ENCODE measurements at places on chromosomes 2 and 18.

DNA sequence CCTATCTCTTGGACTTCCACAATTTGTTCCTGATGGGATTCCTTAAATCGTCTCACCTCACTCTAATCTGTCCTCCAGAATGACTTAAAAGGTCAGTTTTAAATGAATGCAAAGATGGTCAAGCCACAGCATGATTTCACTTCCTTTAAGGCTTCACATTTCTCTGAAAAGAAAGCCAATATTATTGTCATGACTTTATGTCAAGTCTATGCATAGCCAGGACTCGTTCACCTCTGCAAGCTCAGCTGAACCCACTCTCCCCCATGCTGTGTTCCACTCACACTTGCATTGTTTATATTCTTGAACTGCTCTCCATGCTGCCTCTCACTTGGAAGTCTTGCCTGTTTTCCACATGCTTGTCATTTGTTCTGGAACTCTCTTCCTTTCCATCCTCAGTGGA, 298.4 kb upstream of the MMADHC start:
- no peak for DNase-seq

- no peak for DNase-seq
Observed at GRCh38 chr2:20071397-20072383, 20.3 kb upstream of the LAPTM4A start.

- no peak for DNase-seq
Observed at GRCh38 chr18:37395631-37396030, 170.0 kb downstream of the CELF4 start.

GRCh38 chr18:2881088-2881839, 34.5 kb downstream of the EMILIN2 start:
- DNase-seq = no peak

DNA sequence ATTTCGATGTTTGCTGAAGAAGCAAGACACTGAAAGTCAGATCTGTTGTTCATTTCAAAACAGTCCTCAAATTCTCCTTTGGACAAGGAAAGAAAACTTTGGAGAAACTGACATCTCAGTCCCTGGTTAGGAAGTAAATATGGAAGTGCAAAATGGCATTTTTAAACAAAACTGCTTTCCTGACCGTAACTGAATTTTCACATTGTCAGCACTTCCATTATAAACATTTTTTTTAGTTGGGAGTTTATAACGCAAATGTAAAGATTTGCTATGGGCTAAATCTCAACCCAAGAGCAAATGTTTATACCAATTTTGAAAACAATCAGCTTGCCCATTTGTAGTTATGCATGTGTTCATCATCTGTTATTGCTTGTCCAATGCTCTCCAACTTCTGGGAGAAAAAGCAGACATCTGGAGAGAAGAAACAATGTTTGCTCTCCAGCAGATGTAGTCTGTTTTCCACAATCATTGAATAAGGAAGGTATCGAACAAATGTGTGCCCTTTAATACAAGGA, 520.1 kb downstream of the ARHGAP15 start:
- DNase-seq = no peak

DNA sequence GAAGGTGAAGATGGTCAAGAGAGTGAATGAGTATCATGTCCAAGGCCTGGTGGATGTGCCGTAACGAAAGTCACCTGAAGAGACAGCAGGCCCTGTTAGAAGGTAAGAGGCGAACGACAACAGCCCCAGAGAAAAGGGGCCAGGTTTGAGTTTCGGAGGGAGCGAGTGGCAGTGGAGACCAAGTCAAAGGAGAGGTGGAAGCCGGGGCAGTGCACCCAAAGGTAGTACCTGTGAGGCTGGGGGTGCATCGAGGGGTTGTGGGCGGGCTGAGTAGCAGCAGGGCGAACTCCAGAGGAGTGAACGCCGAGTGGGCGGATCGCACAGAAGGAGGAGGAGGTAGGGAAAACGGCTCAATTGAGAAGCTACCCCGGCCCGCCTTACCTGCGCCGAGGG, 358 bp downstream of the USP37 start:
- no peak for DNase-seq

- no peak for DNase-seq
Observed at GRCh38 chr2:234102112-234102511, 51.6 kb downstream of the SPP2 start.

DNA sequence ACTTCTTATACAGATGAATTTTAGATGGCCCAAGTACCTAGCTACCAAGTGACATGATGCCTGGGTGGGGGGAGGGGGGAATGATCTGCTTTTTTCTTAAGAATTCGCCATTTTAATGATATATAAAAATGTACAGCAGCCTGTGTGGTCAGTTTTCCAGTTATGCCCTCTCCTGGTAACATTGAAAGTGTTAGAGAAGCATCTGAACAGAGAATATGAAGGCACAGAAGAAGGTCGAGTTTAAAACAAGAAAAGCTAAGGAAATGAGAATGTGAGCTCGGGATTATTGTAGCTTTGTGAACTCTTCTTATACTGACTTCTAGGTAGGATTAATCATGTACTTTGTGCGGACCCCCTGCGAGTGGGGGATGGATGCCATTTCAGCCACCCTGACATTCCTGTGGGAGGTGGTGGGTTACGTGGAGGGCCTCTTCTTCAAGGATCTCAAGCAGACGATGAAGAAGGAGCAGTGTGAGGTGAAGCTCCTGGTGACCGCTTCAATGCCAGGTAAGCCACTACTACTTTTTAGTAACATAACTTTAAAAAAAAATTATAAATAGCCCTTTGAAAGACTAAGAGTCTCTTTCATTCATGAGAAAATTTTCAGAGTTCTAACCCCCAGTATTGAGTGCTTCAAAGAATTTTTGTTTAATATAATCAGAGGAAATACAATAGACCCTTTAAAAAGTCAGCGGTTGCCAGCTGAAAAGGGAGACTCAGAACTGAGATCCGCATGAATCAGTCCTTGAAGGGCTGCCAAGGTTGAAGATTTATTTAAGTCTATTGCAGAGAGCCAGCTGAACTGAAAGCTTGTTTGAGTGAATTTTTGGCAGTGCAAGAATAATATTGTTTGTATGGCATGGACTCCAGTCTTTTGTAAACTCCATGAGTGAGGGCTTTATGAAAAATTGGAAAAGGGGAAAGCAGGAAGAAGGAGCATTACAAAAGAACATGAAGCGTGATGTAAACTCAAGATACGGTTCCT, 68.6 kb upstream of the RPE start:
- no peak for DNase-seq

DNA sequence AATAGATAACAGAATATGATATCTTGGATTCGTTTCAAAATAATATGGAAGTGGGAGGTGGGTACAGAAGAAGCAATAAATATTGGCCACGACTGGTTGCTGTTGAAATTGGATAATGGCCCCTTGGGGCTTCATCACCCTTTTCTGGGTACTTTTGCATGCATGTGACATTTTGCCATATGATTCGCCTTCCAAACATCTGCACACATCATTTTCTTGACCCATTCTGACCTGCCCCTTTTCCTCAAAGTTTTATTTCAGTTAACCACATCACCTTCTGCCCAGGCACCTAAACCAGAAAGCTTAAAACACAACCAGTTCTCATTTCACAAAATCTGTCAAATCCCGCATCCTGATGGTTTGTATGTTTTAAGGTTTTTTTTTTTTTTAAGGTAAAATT, 116.7 kb upstream of the AGAP1 start:
- no peak for DNase-seq

GRCh38 chr18:32677578-32677977, 95.2 kb downstream of the KLHL14 start:
- DNase-seq = no peak

DNA sequence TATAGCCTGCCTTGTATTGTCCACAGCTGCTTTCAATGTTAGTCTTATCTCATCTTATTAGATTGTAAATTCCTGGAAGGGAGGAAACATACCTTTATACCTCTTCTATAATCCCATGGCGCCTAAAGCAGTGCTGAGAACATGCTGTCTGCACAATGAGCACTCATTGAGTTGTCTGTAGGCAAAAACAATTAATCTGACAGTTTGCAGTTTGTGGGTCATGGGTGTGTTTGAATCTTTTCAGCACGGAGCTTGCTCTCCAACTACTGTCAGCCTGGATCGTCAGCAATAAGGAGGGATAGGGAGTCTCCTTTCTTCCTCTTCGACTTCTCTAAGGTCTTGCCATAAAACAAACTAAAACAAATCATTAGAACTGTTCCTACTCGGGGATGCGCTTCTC, 26.5 kb upstream of the GREB1L start:
- no peak for DNase-seq

- DNase-seq = peak; percentile 34
Observed at GRCh38 chr2:233399306-233400225, 45.3 kb downstream of the DGKD start.

DNA sequence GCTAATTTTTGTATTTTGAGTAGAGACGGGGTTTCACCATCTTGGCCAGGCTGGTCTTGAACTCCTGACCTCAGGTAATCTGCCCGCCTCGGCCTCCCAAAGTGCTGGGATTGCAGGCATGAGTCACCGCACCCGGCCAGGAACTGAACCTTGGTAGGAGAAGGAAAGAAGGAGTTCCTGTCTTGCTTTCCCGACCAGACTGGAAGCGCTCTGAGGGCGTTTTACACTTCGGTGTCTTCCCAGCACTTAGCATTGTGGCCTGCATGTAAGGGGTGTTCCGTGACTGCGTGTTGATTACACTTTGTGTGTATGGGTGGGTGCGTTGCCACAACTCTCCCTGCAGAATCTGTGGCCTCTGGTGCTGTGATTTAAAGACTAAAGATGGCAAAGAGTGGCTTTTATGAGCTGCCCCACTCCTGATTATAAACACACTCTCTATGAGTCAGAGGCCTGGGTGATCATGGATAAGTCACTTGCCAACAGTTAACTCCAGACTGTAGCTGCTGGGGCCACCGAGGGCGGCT, 46.0 kb downstream of the ODC1 start:
- no peak for DNase-seq

DNA sequence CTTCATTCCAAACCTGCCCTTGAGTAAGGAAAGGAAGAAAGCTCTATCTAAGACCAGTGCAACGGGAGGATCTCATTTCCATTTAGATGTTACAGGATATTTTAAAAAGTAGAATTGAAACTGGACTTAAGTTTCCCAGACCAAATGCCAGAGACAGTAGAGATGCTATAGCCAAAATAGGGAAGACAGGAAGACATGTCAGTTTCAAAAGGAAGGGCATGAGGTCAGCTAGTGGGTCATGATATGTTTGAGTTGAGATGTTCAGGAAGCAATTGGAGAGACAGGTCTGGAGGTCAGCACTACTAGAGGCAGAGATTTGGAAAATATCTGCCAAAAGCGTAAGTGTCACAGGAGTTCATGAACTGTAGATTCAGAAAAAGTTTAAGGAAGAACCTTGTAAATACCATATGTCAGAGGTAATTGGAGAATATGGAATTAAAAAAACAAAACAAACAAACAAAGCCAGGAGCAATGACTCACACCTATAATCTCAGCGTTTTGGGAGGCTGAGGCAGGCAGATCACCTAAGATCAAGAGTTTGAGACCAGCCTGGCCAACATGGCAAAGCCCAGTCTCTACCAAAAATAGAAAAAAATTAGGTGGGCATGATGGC, 50.8 kb downstream of the EPHA4 start:
- no peak for DNase-seq

GRCh38 chr18:55111271-55111670, 152.0 kb upstream of the CCDC68 start:
- no peak for DNase-seq

DNA sequence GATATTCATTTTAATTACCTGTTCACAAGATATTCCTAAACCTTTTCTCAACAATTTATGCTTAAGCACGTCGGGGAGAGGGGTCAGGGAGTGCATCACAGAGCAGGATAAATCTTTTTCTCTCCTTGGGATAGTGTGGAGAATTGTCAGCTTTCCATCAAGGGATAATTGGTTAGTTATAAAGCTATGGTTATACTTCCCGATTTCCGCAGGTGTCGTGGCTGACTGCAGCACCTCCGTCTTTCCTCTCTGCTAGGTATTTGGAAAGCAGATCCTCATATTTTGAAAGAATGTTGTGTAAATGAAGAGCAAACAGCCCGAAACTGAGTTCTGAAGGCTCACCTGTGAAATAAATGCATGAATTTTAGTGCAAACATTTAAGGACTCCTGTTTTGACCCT, 778 bp downstream of the DYNC2LI1 start:
- no peak for DNase-seq

DNA sequence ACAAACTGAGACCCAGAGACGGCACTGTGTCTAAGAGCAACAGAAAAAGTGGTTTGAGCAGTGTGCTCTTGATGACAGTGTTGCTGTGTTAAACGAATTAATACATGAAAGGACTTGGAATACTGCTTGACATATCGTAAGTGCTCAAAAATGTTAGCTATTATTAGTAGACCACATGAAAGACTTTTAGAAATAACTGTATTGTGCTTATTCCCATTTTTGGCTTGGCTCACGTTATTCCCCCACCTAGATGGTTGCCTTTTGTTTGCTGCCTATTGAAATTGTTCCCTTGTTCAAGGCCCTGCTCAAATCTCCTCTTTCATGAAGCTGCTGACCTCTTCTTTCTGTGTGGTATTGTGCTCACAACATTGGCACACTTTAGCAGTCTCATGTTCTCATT, 27.8 kb upstream of the C2orf74 start:
- no peak for DNase-seq

GRCh38 chr18:8556424-8556823, 52.8 kb upstream of the RAB12 start:
- DNase-seq = no peak

- DNase-seq = no peak
Observed at GRCh38 chr2:223501641-223502040, 100.5 kb downstream of the SCG2 start.

GRCh38 chr2:29281086-29281915, 166.1 kb downstream of the CLIP4 start:
- DNase-seq = no peak

DNA sequence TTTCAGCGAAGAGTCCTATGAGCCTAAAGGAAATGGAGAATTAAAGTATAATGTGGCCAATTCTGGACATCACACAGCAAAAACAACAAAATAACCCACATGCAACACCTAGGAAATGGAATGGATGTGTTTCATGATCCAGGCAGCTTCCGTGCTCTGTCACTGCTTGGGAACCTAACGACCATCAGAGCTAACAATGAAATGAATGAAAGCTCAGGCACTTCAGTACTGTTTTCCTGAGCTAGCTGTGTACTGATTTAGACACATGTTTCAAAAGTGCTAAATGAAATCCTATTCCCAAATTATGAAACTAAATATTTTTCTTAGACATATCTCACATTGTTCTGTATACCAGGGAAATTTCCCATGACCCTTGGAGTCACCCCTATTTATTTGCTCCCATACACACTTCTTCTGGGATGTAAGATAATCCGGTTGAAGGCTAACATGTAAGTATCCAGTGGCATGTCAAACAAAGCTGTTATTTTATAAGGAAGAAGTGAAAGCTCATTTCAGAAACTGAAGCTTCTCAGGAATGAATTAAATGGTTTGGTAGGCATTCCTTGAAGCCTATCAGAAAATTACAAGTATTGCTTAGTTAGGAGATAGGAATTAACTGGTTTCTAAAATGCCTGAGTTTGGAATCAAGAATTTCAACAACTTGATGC, 108.5 kb upstream of the RND3 start:
- DNase-seq = no peak

DNA sequence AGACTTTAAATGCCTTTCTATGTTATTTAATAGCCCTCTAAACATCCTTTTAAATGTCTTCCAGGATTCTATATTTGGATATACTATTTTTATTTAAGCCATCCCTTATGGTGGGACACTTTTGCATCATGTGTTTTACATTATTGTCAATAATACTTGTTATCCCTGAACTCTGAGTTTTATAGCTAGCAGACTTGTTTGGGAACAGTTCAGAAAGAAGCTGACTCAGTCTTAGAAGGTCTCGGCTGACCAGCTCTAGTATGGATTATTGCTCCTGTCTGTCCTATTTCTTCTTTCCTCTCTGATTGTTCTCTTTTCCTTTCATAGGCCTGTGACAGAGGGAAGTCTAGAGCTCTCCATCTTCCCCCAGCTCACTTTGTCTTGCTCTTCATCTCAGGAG, 77.3 kb upstream of the CXCR4 start:
- no peak for DNase-seq

GRCh38 chr18:42030586-42031182, 75.7 kb downstream of the PIK3C3 start:
- peak; percentile 28 for DNase-seq

Data from activated CD4-positive, alpha-beta T cell treated with anti-CD3 and anti-CD28 coated beads, Interleukin-10, Interleukin-2, amounts not matched to agents 100 ng/mL and 50 ng/mL, durations not matched to agents 16 hours and 8 hours (primary cell).